Smooth muscle cell of the pulmonary artery (primary cell): ENCODE measurements at places on chromosomes 16 and 17. TPM values are rescaled to one million over a fixed set of nuclear protein-coding genes. Genes with fewer than 3 reads are reported as not detected.

ACBD4 gene
- total RNA-seq: 5.3 and 10.1 TPM in 2 replicates

HBQ1 gene
- not detected in 2 replicates for total RNA-seq

TBKBP1 gene
- 9.9 and 12.5 TPM in 2 replicates for total RNA-seq

NR1D1 gene
- total RNA-seq: 4.7 and 6.2 TPM in 2 replicates

SPIRE2 gene
- 0.72 and 1.1 TPM in 2 replicates for total RNA-seq

KRTAP2-1 gene
- not detected in 2 replicates for total RNA-seq

SMARCD2 gene
- total RNA-seq: 61.6 and 64.3 TPM in 2 replicates

RNF222 gene
- total RNA-seq: not detected in 2 replicates

ANKRD40CL gene
- total RNA-seq: not detected in 2 replicates

KRT36 gene
- not detected in 2 replicates for total RNA-seq

KRT9 gene
- total RNA-seq: 0.07 TPM in 2 replicates

ABCC12 gene
- total RNA-seq: 0.26 TPM in 1 of 2 replicates, not detected in the other

OR1F1 gene
- total RNA-seq: 0.07 TPM in 1 of 2 replicates, not detected in the other

SHCBP1 gene
- total RNA-seq: 3.8 and 11.5 TPM in 2 replicates

OR1A1 gene
- total RNA-seq: not detected in 2 replicates

CLEC18B gene
- total RNA-seq: 0.59 and 1.6 TPM in 2 replicates

CCDC92B gene
- not detected in 2 replicates for total RNA-seq

NEUROD2 gene
- not detected in 2 replicates for total RNA-seq

LLGL1 gene
- 41.2 and 49.5 TPM in 2 replicates for total RNA-seq

UNC45B gene
- not detected in 2 replicates for total RNA-seq

ACSM2A gene
- not detected in 2 replicates for total RNA-seq

C17orf107 gene
- total RNA-seq: 6.4 and 9.9 TPM in 2 replicates

ZNF785 gene
- total RNA-seq: 10.2 and 10.6 TPM in 2 replicates

TNP2 gene
- not detected in 2 replicates for total RNA-seq

ITPRIPL2 gene
- total RNA-seq: 71.8 and 78.6 TPM in 2 replicates

CTRB1 gene
- not detected in 2 replicates for total RNA-seq

TIMM22 gene
- 12.6 and 12.7 TPM in 2 replicates for total RNA-seq

DYNLRB2 gene
- 0.59 TPM in 1 of 2 replicates, not detected in the other for total RNA-seq
